NCI-H2081 treated with DMSO at 0.1 percent for 48 hours (cell line): ENCODE measurements at places on chromosomes 1 and 21.

DNA sequence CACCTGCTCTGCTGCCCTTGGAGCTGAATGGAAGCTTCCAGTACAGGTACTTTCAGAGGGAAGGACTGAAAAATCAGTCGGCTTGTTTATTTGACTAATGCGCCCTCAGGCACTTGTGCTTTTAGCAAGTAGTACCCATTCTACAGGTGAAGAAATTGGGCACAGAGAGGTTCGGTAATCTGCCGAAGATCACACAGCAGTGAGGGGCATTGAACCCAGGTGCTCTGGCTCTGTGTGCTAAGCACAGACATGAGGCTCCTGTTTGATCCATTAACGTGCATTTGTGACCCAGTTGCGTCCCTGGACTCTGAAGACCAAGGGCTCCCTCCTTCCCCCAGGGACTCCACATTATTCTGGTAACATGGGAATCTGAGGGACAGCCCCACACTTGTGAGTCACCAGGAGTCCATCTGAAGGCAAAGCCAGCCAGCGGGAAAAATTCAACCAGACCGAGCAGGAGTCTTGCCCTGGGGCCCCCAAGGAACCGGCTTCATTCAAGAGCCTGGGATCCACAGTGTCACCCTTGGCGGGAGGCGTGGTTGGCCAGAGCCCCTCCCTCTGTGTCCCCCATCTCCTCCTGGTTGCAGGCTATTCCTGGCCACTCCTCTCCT lies 192.4 kb upstream of the ARHGEF16 start:
- no peak for DNase-seq

DNA sequence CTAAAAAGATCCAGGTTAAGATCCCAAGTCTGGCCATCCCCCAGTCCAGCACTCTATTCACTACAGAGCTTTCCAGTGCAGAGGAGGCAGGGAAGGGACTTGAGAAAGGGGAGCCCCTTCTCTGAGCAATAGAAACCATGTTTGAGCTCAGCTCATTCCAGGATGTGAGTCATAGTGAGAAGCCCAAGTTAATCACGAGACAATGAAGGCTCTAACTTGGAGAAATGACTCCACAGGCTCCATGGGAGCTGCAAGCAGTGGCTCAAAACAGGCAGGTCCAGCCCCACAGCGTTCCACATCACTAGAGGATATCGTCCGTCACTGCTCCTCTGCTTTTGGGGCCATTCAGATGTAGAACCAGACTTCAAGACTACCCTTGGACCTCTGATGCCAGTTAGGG lies 59.1 kb downstream of the CAMK2N1 start:
- no peak for DNase-seq

DNA sequence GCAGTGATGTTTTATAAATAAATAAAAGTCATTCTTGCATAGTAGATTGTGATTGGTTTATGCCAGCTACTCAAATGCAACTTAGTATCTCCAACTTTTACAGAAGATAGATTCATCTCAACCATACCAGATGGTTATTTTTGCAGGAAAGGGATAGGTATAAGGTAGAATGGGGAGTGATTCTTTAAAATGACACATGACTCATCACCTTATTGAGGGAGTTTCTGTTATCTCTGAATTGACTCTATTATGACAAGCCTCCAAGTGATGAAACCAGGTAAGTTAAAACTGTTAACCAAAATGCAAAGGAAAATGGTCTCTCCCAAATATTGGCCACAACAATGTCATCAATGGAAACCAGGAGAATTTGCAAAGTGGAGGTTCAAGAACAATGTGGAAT lies 54.5 kb downstream of the PTPRC start:
- no peak for DNase-seq

GRCh38 chr1:239247285-239247684 lies 139.1 kb upstream of the CHRM3 start:
- DNase-seq: no peak

DNA sequence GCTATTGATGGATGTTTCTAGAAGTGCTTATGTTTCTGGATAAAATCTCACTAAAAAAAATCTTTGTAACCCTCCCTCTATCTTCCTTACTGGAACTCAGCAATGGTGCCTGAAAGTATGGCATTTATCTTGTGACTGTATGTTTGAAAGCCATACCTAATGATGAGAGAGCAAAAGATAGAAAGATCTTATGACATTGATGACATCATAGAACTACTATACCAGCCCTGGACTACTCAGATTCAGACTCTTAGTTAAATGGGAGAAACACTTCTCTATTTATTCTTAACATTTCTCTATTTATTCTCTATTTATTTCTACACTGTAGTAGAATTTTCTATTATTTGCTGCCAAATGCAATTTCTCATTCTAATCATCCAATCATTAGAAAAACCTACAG lies 32.7 kb upstream of the SYCP1 start:
- no peak for DNase-seq

GRCh38 chr21:44392916-44393315 lies 39.5 kb downstream of the TRPM2 start:
- DNase-seq: no peak

- no peak for DNase-seq
Measured at GRCh38 chr21:39593522-39593921, 19.2 kb upstream of the B3GALT5 start.

DNA sequence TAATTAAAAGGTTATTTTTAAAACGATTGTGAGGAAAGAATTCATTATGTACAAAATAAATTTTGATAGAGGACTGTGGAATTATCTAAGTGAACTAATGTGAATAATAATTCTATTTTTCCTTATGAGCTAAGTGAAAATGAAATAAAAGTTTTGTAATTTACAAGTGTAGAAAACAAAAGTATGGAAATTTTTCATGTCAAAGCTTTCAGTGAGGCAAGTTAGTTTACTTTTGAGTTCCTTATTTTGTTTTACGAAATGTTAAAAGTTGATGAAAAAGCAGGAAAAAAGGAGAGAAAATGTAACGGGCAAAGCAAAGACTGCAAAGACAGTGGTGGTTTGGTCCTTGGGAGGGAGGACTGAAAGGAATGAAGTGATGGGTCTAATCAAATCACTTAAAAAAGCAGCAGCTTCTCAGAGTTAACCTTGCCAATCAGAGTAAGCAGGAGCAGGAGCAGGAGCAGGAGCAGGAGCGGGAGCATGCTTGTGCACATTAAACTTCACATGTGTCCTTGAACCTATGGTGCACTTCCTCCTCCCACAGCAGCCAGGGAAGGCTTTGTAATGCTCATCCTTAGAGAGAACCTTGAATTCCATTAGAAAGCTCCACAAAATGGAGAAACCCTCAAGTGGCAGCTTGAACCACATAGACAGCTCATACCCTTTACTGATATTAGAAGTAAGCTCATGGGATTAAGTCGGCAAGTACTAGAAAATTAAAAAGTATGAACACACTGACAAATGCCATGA lies 133.4 kb downstream of the LHX4 start:
- DNase-seq: no peak

DNA sequence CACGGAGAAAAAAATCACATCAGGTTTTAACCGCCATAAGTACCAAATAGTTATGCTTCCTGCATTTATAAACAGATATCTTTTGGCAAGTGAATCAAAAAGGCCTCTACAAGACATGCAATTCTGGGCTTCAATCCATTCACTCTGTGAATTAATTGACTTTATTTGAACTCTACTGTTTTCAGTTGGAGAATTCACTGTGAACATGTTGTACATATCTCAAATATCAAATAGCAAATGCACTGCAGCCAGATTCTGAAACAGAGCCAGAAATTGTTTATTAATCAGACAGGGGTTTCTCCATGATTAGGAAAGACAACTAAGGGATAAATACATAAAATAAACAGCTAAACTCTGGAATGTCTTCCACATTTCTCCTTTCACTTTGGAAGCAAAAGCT lies 445.4 kb upstream of the NFIA start:
- DNase-seq: no peak

DNA sequence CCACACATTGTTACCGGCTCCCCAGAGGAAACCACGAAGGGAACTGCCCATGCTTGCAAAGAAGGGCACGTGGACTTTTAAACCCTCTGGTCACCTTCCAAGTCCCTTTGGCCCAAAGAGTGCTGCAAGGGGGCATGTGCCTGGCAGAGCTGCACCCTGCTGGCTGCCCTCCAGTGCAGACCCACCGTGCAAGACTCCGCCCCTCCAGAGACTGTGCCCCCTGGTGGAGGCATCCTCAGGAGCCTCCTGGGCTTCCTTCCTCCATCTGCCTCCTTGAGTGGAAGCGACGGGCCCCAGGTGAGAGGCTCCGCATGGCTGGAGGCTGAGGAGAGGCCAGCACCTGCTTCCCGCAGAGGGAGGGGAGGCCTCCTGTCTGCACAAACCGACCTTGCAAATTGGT lies 100.6 kb downstream of the CRYAA start:
- DNase-seq: no peak
